ENCODE measurements at places on chromosomes 16 and 17.

- DNase-seq: no peak
Measured at GRCh38 chr17:82899941-82900340, 60.1 kb upstream of the ZNF750 start.

GRCh38 chr16:69438465-69438864 lies 14.0 kb downstream of the CYB5B start:
- DNase-seq: no peak

DNA sequence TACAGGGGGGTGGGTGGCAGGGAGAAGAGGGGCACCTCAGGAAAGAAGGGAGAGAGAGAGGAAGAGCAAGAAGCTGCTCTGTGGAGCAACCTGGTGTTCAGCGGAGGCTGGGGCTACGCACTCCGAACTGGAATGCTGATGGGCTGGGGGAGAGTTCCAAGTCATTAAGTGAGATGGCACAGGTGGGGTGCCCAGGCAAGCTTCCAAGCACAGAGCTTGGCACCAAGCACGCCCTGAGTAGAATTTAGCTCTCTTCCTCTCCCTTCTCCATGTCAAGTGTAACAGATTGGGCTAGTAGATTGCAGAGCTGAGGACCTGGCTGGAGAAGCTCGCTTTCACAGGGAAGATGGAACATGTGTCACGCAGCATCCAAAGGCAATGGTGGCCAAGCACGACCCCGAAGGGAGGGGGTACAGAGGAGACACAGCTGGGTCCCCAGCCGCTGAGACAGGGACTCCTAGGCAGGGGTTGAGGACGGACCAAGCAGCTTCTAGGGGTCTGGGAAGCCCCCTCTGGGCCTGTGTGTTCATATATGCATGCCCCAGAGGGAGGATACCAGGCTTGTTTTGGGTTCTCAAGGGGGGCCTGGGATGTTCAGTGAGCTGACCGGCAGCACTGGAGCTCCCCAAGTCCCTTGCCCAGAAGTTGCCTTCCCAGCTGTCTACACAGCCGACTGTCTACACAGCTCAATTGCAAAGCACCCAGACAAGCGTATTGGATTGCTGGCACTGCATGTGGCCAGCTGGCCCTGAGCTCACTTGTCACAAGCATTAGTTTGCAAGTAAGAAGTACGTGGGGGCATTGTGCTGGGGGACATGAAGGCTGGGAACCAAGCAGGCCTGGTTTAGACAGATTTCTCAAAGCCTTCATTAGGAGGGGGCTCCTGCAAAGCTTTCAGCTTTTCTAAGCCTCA lies 247.8 kb downstream of the ENGASE start:
- DNase-seq: no peak

- DNase-seq: no peak
Measured at GRCh38 chr17:44767493-44767892, 8.7 kb downstream of the ADAM11 start.

GRCh38 chr17:2230877-2231276 lies 72.7 kb downstream of the SMG6 start:
- DNase-seq: no peak

DNA sequence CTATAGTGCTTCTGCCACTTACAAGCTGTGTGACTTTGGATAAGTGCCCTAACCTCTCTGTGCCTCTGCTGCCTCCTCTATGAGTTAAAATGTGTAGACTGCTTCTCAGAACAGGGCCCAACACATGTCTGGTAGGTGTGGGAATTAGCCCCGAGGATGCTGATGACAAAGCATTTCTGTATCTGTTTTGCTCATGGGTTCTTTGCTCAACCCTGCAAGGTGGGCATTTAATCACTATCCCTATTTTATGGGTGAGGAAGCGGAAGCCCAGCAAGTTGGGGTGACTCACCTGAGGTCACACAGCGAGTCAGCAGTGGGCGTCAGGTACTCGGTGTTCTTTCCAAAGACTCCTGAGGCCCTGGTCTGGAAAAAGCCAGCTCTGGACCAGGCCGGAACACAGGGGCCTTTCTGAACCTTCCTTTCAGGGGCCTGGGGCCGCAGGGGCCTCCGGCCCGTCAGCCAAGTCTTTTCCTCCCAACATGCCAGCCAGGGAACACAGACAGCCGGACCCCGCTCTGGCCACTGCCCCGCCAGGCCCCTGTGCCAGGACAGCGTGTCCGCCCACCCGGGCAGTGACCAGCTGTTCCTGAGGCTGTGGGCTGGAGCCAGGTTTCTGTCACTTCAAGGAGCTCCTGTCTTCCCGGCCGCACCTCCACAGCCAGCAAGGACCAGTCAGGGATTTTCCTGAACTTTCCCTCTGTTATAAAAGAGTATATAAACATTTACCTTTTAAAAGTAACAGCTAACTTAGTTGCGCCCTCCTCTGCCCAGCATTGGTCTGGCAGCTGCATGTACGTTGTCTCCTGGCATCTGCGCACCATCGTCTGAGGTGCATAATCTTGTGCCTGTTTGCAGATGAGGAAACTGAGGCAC lies 62.5 kb downstream of the SREBF1 start:
- no peak for DNase-seq

DNA sequence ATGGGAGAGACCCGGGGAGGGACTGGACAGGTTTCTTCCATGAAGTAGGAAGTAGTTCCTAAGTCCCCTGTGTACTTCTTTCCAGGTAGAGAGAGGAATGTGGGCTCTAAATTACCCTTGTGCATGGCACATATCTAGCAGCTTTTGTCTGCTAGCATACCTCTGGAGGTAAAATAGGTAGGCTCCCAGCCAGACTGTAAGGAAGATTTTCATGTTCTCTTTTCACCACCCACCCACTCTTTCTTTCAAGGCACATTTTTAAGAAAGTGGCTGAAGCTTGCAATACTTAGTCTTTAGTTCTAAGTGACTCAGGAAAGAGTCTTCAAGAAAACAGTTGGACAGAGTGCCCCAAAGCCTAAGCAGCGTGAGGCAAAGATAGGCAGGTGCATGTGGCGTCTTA lies 9.2 kb downstream of the MINK1 start:
- no peak for DNase-seq

- no peak for DNase-seq
Measured at GRCh38 chr17:44976206-44976605, 8.1 kb upstream of the C1QL1 start.

GRCh38 chr17:74429604-74430384 lies 2.1 kb upstream of the GPRC5C start:
- DNase-seq: no peak

DNA sequence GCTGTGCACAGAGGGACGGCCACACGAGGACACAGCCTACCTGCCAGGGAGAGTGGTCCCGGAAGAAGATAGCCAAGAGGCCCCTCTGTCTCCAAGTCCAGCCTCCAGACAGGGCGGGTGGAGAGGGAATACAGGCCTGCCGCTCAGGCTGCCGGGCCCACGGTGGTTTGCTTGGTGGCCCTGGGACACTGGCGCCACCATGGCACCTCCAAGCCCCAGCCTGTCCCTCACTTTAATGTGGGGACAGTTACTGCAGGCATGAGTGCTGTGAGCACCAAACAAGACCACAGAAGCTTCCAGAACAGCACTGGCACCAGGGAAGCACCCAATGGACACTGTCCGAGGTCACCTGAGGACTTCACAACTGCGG lies 22.0 kb upstream of the CHMP6 start:
- no peak for DNase-seq
